ENCODE measurements at places on chromosomes 7 and 10.

GRCh38 chr10:17673471-17674061 lies 29.6 kb downstream of the STAM start:
- DNase-seq, result no peak

GRCh38 chr10:13099144-13099665 lies 758 bp upstream of the OPTN start:
- no peak for DNase-seq

GRCh38 chr7:54116956-54117355 lies 425.2 kb upstream of the VSTM2A start:
- DNase-seq, result no peak

DNA sequence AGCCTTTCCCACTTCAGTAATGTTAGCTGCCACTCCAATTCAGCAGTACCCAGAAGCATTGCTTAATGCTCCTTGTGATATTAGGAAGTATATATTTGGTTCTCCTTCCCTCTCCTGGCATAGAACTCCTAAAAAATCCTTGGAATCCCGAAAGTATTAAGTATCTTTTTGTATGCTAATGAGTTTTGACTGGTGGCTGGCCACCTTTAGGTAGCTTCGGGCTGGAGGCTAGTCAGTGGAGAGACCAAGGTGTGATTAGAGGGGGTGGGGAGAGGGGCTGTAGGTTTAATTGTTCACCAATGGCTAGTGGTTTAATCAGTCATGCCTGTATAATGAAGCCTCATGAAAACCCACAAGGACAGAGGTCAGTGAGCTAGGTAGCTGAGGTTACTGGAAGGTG lies 12.2 kb downstream of the COMTD1 start:
- no peak for DNase-seq

GRCh38 chr7:43450894-43451293 lies 132.0 kb upstream of the STK17A start:
- no peak for DNase-seq

DNA sequence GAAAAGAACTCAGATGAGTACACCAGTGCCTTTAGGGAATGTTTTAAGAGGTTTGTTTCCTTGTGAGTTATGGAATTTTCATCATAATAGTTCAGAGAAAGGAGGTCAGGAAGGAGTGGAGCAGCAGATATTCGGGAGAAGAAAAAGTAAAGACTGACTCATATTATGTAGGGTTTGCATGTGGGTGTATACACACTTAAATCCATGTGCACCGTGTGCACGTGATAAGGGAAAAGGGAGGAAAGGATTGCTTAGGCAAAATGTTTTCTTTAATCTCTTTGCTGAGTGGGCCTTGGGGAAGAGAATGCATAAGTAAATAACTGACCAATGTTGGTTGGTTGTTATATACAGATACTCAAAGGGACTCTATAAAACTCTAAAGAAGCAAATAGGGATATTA lies 30.2 kb downstream of the PLCE1 start:
- no peak for DNase-seq

- DNase-seq, result no peak
Observed at GRCh38 chr7:49425277-49425818, 348.1 kb upstream of the VWC2 start.

DNA sequence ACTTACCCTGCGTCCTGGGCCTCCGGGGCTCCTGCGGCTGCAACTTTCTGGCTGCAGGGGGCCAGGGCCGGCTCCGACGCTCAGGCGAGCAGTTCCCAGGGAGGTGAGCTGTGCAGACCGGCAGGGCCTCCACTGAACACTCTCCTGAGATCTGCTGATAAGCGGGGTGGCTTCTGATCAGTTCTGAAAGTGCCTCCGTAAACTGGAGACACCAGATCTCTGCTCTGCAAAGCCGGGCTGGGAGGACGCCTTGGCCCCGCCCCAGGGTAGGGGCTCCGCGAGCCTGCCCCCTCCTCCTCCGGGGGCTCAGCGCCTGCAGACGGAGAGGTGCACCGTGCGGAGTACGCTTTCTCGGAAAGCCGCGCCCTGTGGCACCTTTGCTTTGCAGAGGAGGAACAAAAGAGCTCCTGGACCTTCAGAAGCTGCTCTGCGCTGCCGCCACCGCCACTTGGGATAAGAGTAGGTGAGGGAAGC lies 141.3 kb upstream of the VKORC1L1 start:
- no peak for DNase-seq

DNA sequence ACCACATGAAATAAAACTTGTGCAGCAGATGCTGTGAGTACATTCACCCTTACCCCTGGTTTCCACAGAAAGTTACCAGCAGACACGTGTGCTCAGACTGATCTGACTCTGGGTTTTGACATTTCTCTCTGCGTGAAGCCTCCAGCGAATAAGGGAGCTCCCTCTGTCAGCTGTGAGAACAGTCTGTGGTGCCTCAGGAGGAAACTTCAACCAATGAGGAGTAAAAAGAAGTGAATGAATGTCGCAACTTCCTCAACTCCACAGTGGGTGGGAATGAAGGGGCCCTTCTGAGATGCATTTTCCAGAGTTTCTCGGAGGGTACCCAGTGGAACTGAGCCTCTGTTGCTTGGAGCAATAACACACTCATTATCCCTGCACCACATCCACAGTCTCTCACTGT lies 743.4 kb downstream of the TNS3 start:
- DNase-seq, result no peak

DNA sequence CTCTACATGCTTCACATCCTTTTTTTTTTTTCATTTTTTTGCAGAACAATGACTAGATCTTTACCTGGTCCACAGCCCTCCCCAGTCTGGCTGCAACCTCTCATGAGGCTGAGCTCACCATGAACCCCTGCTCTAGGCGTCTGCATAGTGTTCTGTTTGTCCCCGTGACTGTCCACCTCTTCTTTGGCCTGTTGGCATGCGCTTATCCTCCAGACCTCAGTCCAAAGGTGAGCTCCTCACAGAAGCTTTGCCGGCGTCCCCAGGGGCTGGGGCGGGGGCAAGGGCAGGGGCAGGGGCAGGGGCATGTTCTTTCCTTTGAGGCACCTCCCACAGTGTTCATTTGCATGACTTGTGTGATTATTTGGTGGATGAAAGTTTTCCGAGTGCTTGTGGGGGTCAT lies 218.4 kb upstream of the ZNF32 start:
- DNase-seq, result peak; percentile 56

DNA sequence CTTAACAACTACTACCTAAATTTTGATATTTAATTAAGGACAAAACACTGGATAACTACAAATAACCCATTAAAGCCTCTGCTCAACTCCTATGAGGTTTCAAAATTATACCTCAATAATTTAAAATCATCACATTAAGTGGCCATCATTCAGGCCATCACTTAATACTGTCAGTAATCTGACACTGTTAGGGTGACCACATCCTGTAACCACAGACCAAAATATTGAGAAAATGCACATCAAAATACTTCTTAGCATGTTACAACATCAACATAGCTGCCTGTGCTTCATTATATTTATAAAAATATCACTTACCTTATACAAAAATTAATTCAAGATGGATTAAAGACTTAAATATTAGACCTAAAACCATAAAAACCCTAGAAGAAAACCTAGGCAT lies 23.3 kb downstream of the SEM1 start:
- no peak for DNase-seq

- no peak for DNase-seq
Observed at GRCh38 chr10:131215776-131216175, 95.7 kb downstream of the TCERG1L start.

DNA sequence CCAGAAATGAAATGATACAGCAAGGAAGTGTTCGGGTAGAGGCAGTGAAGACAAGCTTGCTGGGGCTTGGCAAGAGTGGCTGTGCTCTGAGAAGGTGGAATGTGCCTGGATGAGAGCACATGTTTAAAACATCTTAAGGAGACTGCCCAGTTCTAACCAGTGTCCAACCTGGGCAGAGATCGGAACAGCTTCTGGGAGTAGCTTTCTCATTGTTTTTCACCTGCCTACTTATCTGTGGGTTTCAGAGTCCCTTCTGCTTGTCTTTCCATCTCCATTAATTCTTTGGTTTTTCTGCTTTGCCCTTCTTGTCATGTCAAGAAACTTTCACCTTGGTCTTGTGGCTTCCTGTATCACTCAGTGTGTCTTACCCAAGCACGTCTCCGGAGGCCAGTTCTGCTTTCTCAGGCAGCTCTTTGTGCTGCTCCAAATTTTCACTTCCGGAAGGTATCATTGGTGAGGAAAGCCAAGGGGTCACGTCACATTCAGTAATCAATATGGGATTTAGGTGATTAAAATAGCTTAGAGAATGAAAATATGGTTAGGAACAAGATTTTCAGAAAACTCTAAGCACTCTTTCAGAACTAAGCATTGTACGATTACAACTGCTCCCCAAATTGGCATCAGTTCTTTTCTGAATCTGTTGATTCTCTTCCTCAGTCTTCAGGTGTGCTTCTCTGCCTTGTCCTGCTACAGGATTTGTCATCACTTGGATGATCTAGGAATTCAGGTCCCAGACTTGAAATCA lies 5.5 kb upstream of the LAMB4 start:
- no peak for DNase-seq

GRCh38 chr10:133336577-133337369 lies at the start of gene CALY:
Gene CALY, minus strand, starts transcription at chr10:133336896. Its CDS starts 7,907 bp downstream, at chr10:133328989.
- DNase-seq, result no peak

- no peak for DNase-seq
Observed at GRCh38 chr10:116286626-116287200, 13.7 kb upstream of the GFRA1 start.

- no peak for DNase-seq
Observed at GRCh38 chr10:19620811-19621210, 195.4 kb upstream of the PLXDC2 start.

GRCh38 chr10:130543794-130544193 lies 407.6 kb downstream of the GLRX3 start:
- no peak for DNase-seq

- DNase-seq, result no peak
Observed at GRCh38 chr7:17681965-17682364, 258.3 kb downstream of the SNX13 start.

DNA sequence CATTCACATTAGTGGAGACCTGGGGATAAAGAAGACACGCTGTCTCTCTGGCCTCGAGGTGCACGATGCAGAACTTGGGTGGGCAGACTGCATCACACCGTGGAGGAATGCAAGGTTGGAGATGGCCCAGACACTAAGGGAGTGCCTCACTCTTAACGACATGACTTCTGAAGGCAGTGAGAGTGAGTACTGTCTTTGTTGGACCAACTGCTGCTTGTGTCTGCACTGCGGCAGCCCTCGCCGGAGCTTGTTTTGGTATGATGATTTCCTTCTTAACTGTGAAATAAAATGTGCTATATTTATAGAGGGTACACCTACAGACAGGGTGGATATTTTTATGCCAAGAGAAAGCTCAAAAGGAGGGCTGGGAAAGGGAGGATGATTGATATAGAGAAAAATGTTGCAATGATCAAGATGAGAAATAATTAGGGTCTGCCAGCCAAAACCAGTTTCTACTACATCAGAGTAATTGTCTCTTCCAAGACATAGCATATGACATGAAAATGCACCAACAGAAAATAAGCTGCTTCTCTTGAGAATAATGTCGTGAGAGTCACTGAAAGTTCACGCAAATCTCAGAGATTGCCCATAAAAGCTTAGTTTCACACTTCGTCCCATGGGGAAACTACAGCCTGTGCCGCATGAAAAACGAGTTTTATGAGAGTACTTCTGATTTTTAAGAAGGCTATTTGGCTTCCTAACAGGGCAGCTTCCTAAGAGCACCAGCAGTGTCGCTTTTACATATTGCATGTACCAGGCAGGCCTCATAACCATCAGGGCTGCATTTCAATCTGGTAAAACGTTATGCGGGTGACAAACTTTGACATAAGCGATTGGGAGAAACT lies 127.1 kb downstream of the TAX1BP1 start:
- DNase-seq, result no peak

- DNase-seq, result no peak
Observed at GRCh38 chr7:126699707-126700106, 553.0 kb downstream of the GRM8 start.

GRCh38 chr7:39217783-39218182 lies 240.1 kb downstream of the POU6F2 start:
- no peak for DNase-seq

GRCh38 chr10:99569253-99569939 lies 36.7 kb downstream of the NKX2-3 start:
- no peak for DNase-seq

DNA sequence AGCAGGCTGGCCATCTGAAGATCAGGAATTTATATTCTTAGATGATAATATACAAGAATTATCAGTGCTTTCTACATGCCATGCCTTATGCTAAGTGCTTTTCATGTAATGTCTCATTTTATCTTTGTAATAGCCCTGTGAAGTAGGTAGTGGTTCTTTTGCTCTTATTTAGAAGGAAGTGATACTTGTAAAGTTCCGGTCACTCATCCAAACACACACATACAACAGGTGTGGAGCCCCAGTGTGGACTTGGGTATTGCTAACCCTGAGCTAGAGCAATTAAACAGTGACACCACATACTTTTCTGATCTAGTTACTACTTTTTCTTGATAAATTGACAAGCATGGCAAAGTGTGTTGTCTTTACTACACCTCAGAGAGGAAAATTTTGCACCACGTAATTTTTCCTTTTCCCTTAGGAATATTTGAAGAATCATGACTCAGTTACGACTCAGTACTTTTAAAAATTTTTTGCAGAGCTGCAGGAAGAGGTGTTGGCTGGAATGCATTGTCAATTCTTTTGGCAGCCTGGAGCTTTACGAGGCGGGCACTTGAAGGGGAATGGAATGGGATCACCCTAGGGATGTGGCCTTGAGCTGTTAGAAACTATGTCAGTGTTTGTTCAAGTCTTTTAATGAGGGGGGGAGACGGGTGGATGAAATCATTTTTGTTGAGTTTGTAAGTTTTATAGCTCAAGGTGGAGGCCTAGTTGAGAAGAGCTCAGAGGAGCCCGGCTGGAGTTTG lies 212.5 kb upstream of the CELF2 start:
- DNase-seq, result no peak

GRCh38 chr7:81040496-81040895 lies 121.6 kb upstream of the SEMA3C start:
- DNase-seq, result no peak

- no peak for DNase-seq
Observed at GRCh38 chr7:114819616-114820362, 102.1 kb upstream of the MDFIC start.
